Epithelial cell of esophagus (primary cell): ENCODE measurements at places on chromosomes 12 and 14.

DNA sequence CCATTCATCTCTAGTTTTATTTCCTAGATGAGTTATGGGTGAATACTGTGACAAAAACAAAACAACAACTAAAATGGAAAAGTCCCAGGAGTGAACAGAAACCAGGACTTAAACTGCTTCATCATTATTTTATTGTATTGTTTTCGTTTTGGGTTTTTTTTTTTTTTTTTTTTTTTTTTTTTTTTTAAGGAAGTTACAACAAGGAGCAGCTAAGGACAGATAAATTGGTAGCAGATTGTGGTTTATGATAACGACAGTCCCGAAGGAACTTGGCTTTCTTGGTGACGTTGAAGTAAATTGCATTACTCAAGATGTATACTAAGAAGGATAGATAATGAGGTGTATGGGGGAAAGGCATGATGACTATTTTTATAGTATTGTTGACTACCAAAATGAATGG, 866.3 kb downstream of the NRXN3 start:
- DNase-seq: no peak

- peak; percentile 70 for DNase-seq
Observed at GRCh38 chr12:82687021-82688011, 610 bp downstream of the TMTC2 start.

DNA sequence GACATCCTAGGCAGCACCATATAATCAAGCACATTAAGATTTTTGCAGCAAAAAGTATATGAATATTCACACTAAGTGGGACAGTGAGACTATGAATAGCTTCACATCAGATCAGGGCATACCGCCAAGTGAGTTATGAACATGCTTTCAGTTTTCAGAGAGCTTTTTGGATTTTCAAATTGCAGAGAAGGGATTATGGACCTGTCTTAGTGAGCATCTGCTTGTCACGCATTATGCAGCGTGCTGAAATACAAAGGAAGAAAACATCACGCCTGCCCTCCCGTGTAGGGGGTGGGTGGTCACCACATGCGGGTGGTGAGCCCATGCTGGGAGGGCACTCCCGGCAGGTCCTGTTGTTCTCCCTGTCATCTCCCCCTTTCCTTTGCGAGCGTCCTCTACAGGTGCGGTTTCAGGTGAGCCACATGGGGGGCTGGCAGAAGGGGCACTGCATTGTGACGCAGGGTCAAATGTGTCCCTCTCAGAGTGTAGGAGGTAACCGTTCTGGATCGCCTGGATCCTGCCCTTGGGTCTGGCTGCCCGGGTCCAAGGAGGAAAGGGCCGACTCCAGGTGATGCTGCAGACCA, 42.6 kb downstream of the TRAF3 start:
- DNase-seq: peak; percentile 23

- DNase-seq: no peak
Observed at GRCh38 chr12:34393821-34394150, 371.5 kb downstream of the ALG10 start.

DNA sequence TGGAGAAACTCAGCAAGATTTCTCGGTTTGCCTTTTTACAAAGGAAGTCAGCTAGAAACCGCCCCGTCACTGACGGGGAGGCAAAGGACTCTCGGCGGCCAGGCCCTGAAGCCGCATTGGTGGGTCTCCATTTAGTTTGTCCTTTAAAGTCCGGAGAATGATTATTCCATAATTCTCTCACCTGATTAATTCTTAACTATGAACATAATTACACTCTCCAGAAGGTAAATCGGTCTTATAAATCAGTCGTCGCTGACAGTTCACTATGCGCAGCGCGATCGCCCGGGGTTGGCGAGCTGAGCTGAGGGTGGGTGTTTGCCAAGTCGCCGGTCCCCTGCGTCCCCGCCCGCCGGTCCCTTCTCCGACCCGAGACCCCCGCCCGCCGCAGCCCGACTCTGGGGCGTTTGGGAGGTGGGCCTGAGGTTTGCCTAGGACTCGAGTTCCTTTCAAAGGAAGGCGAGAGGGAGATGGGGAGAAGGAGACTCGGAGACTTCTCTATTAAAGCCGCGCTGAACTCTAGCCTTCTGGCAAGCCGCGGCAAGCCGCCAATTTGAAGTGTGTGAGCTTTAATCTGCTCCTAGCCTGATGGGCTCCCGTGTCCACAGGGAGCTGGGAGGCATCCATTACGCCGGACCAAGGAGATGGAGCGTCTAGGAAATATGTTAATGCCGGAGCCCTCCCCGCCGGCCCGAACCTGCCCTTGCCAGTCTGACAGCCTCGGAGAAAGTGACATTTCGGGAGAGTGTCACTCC, 392.9 kb downstream of the NOVA1 start:
- peak; percentile 19 for DNase-seq

GRCh38 chr12:49882248-49882850, 21.4 kb downstream of the FAIM2 start:
- DNase-seq: peak; percentile 27

DNA sequence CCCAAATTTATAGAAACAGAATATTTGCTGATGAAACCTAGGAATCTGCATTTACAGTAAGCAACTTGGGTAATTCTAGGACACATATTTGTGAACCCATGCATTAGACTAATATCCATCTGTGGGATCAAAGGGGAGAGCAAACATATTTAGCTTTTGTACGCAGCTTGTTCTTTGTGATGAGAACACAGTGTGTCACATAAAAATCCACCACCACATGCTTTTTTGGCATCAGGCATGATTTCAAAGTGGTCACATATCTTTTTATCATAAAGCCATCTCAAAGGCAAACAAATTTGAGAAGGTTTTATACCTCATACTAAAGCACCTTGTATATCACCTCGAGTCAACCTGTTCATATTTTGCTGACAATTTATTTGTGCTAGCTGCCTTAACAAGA, 15.7 kb downstream of the DNAL1 start:
- DNase-seq: no peak
